ENCODE measurements at places on chromosomes 2 and 18. TPM values are rescaled to one million over a fixed set of nuclear protein-coding genes. Genes with fewer than 3 reads are reported as not detected.

DNA sequence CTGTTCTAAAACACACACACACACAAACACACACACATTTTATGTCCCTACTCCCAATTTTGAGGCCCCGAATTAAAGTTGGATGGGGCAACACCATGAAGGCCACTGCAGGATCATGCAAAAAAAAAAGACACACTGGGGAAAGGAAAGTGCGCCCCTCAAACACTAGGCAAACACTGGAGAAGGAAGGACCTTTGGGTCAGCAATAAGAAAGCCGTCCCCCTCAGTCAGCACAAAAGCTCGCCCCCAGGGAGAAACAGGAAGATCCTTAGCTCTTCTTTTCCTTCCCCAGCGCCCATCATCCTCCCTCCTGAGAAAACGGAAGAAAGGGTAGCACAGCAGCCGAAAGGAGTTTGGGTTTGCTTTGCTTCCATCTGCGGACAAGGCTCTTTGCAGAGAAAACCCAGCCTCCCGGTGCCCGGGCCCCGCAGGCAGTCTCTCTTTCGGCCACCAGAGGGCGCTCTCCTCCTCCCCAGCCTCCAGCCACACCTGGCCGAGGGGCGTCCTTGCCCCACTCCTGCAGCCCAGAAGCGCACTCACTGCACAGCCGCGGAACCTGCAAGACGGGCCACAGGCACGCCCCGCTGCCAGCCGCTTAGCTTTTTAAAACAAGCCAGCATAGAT lies 248.5 kb downstream of the CDH20 start:
- peak; percentile 76 for DNase-seq

DNA sequence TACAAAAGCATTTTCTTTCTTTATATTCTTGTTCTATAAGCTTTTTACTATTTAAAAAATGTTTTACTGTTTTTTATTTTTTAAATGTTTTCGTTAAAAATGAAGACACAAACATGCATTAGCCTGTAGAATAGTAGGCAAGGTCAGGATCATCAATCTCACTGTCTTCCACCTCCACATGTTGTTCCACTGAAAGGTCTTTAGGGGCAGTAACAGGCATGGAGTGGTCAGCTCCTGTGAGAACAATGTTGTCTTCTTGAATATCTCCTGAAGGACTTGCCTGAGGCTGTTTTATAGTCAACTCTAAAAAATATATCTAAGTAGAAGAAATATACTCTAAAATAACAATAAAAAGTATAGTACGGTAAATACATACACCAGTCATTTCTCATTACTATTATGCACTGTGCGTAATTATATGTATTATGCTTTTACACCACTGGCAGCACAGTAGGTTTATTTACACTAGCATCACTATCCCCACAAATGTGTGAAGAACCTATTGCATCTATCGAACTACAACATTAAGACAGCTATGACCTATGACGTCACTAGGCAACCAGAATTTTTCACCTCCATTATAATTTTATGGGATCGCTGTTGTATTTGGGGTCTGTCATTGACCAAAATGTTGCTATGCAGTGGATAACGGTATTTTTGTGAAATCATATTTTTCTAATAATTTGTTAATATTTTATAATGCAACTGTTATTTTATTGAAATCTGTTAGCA lies 764.3 kb downstream of the METTL4 start:
- DNase-seq = no peak

DNA sequence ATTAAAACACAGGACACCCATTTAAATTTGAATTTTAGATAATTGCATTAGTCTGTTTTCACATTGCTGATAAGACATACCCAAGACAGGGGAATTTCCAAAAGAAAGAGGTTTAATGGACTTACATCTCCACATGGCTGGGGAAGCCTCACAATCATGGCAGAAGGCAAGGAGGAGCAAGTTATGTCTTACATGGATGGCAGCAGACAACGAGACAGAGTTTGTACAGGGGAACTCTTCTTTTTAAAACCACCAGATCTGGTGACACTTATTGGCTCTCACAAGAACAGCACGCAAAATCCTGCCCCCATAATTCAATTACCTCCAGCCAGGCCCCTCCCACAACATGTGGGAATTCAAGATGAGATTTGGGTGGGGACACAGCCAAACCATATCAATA lies 79.8 kb upstream of the SMAD2 start:
- DNase-seq = no peak

- DNase-seq = no peak
Measured at GRCh38 chr2:141438536-141438935, 692.3 kb downstream of the LRP1B start.

- no peak for DNase-seq
Measured at GRCh38 chr2:9291866-9292265, 85.3 kb downstream of the ASAP2 start.

GRCh38 chr2:216328347-216328746 lies 43.9 kb downstream of the MARCHF4 start:
- DNase-seq = no peak

- DNase-seq = peak; percentile 49
Measured at GRCh38 chr2:102826904-102827303, 65.1 kb downstream of the TMEM182 start.

- DNase-seq = no peak
Measured at GRCh38 chr18:13387855-13388548, 169.4 kb downstream of the LDLRAD4 start.

DNA sequence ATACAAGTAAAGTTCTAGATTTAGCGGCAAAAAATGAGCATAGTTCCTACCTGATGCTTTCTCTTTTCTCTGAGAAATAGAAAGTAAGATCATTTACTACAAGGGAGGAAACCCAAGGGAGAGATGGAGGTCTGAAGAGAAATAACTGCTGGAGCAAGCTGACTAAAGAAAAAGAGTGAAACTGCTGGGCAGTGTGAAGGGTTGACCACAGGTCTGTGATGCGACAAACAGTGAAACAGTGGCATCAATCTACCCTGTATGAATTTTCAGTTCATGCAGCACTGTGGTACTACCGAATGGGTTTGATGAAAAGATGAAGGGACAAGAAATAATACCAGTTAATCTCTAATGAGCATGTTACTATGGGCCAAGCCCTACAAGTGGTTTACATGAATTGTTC lies 52.2 kb downstream of the CUL3 start:
- DNase-seq = no peak

DNA sequence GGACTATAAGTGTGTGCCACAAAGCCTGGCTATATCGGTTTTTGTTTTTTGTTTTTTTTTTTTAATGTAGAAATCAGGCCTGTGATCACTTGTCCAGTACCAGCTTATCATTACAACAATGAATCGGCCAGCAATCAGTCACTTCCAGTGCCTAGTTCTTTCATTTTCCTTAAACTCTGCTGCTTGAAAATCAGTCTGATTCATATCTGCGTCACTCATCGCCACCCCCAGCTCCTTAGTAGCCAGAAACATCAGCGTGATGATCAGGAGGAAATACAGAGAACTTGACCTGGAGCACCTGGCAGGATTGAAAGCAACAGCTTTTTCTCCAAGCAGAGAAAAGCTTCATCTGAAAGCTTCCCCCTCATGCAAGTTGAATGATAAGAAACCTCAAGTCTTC lies 75.4 kb downstream of the SPTBN1 start:
- DNase-seq = no peak

The MSTN gene
- polyA plus RNA-seq = 2.4 TPM

The GCG gene
- not detected for polyA plus RNA-seq

Measured in right lung (tissue), 10 donors.